ENCODE measurements at places on chromosomes 3 and 15.

- DNase-seq: no peak
Observed at GRCh38 chr3:105858017-105858416, 10.8 kb downstream of the CBLB start.

DNA sequence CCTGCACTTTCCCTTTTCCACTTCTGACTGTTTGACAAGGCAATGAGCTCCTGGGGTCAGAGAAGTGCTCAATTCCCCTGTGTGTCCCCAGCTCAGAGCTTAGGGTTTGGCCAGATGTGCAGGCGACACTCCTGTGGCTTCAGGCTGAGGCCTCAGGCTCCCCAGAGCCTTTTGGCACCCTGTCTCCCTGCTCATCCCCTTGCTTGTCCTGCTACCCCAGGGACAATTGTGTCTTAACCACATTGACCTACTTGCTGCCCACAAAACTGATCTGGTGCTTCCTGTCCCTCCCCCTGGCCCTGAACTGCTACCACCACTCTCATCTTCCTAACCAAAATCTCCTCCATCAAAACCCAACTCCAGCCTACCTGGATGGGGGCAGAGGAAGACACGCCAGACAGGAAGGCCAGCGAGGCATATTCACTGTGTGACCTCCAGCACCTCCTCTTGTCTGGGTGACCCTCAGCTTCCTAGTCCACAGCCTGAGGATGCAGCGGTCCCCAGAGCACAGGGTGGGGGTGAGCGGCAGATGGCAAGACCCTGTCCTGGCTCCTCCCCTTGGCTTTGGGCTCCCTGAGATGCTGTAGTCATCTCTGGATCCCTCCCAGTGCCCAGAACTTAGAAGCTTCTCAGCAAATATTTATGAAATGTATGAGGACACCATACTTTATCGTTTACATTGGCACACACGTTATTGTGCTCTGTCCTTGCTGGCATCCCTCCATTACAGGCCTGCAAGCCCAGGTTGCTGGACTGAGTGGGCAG lies 98.9 kb upstream of the SLC6A6 start:
- DNase-seq: no peak

- DNase-seq: no peak
Observed at GRCh38 chr15:50112488-50113186, 6.4 kb downstream of the ATP8B4 start.

GRCh38 chr3:104990758-104991157 lies 376.0 kb upstream of the ALCAM start:
- DNase-seq: no peak

GRCh38 chr3:47333907-47334306 lies 46.9 kb upstream of the PTPN23 start:
- DNase-seq: no peak

DNA sequence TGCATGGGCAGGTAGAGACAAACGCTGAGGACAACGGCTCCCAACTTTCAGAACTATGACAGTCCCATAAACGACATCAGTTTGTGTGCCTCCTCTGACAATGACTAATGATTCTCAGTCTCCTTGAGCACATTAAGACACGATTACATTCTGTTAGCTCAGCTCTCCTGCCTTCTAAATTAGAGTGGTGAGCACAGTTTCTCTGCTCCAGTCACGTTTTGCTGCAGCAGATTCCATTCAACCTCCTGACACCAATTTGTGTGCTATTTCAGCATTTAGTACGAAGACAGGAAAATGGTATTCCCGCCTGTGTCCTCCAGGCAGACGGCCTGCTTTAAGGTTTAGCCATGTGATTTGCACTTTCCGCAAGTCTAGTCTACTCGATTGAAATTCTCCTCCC lies 458.4 kb upstream of the CFAP20DC start:
- DNase-seq: no peak

DNA sequence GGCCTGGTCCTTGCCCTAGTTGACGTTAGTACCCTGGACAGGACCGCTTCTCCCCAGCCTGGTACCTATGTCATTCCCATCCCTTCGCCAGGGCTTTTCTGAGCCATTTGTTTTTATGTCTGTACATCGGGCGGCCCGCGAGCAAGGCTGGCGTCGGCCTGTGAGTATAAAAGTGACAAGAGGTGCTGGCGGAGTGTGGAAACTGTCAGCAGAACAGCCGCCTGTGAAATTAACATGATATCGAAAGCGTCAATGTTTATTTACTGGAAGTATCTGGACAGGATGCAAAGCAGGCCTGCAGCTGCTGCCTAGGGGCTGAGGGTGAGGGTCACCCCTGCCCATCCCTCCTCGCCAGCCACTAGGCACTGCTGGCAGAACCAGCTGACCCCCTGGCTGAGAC lies 33.4 kb downstream of the LINGO1 start:
- DNase-seq: no peak

DNA sequence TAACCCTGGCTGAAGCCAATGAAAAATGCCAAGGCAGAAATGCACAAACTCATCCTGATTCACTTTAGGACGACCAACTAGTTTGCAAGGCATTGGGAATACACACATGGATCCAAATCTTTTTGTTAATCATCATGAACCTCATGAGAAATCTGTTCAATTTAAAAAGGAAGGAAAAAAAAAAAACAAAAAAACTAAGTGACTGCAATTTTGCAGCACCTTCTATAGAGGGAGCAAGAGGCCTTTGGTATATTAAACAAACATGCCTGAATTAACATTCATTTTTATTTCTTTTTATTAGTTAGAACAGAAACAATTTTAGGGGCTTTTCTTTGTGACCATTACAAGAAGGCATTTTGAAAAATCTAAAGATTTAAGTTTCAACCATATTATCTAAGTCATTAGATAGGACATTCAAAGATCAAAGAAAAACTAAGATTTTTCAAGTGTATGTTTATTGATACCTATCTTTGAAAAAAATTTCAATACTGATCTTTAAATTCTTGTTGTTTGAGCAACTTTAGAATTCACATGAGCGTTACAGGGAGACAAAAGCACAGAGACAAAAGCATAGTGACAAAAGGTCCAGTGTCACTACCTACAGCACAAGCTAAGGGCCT lies 182.4 kb downstream of the CBLB start:
- no peak for DNase-seq

GRCh38 chr3:172707967-172708366 lies 2.9 kb downstream of the NCEH1 start:
- no peak for DNase-seq

- DNase-seq: no peak
Observed at GRCh38 chr3:4042869-4043268, 243.6 kb downstream of the LRRN1 start.

- peak; percentile 97 for DNase-seq
Observed at GRCh38 chr3:186241910-186242821, 119.9 kb downstream of the DGKG start.

DNA sequence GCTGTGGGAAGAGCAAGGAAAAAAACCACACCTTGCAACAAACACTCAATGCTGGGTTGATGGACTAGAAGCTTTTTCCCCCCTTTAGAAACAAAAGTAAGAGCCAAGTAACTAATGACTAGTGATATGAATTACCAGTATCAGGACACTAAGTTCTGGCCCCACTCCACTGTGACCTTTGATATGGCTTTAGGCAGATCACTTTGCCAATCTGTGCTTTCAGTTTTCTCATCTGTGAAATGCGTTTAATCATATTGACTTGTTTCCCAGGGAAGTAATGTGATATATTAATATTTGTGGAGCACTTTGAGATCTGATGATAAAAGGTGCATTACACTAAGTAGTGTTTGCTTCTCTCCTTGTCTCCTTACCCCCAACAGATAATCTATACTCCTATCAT lies 319.3 kb upstream of the SATB1 start:
- no peak for DNase-seq

GRCh38 chr15:61138156-61138555 lies 90.9 kb downstream of the RORA start:
- peak; percentile 23 for DNase-seq

DNA sequence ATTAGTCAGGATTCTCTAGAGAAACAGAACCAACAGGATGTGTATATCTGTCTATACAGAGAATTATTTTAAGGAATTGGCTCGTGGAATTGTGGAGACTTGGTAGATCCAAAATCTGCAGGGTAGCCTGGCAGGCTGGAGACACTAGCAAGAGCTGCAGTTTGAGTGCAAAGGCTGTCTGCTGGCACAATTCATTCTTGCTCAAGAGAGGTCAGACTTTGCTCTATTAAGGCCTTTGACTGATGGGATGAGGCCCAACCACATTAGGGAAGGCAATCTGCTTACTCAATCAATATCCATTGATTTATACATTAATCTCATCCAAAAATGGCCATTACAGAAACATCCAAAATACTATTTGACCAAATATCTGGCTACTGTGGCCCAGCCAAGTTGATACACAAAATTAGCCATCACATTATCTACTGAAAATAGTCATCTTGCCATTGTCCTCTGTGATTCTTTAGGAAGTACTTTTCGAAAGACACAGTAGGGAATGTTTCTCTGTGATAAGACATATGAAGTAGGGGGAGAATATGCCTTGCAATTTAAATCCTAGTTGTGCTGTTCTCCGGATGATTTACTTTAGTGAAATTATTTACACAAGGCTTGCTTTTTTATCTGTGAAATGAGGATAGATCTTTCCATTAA lies 873.8 kb downstream of the ROBO2 start:
- no peak for DNase-seq
